Femur (tissue), 1 donor: ENCODE measurements at places on chromosomes 5 and 9.

DNA sequence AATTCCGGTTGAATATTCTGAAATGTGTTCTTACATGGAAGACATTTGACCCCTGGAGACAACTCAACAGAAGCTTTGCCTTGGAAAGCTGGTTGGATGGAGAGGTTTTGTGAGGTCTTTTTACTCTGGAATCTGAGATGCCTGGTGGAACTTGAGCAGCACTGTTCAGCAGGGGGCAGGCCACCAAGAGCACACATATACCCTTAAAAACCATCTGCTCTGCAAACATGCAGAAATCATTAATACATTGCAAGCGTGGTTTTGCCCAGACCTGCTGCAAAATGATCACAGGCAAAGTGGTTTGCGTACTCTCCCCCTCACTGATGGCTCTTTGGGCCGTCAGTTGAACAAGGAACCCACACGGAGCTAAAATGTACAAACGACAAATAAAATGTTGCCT lies 32.8 kb upstream of the DAP start:
- no peak for DNase-seq

- peak; percentile 70 for DNase-seq
Measured at GRCh38 chr5:34580983-34581382, 75.1 kb upstream of the RAI14 start.

DNA sequence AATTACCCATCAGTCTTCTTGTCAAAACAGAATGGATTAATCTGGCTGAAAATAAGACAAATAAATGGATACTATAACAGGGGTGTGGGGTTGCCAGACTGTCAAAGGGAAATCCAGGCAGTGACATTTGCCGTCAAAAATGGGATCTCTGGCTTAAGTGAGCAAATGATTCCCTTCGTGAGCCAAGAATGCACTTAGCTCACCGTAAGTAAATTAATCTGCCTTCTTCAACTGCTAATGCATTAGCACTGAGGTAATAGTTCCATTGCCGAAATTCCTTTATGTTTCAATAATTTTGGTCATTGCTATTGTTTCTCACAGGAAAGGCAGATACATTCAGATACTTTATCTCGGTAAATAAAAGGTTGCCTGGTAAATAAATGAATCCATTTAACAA lies 377.8 kb downstream of the KIAA0825 start:
- no peak for DNase-seq

DNA sequence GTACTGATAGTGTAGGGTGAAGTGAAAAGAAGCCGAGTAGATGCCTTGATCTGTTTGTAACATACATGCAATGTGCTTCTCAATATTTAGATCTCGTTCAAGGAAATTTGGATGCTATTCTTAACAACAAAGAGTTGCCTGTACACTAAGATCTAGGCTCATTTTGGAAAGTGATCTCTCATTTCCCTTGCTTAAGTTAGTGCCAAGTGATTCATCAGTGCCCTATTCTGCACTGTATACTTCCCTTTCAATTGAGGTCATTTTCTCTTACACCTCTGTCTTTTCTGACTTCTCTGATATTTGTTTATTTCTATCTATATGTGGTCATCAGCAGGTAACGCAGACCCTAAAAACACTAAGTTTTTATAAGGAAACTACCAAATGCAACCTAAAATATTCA lies 528.6 kb upstream of the PTPRD start:
- no peak for DNase-seq

GRCh38 chr5:90214991-90215390 lies 194.6 kb downstream of the CETN3 start:
- DNase-seq, result no peak

DNA sequence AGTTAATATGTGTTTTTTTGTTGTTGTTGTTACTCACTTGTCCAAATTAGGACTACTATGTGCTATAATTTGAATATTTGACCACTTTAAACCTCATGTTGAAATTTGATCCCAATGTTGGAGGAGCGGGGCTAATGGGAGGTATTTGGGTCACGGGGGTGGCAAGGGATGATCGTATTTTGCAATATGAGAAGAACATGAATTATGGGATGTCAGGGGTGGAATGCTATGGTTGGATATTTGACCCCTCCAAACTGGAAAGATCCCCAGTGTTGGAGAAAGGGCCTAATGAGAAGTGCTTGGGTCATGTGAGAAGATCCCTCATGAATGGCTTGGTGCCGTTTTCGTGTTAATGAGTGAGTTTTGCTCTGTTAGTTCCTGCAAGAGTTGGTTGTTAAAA lies 119.8 kb downstream of the NUDT12 start:
- DNase-seq, result no peak

DNA sequence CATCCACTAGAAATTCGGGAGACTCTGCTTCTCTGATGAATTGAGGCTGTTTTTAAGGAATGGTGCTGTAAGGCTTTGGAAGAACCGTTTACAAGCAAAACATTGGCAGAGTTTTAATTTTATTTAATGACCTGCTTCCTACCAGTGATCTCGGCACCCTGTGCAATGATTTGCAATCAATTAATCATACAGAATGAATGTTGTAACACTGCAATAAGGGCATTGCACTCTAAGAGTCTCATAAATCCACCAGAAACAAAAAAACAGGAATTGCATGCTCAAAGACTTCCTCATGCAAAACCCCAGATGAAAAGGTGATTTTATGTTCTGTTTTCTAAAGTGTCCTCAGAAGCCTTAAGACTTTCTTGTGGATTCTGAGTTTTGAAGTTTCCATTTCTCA lies 295.7 kb downstream of the ARHGEF28 start:
- no peak for DNase-seq

- peak; percentile 3 for DNase-seq
Measured at GRCh38 chr5:170636801-170637477, 133.1 kb downstream of the KCNIP1 start.

GRCh38 chr5:87526131-87526530 lies 113.4 kb upstream of the CCNH start:
- no peak for DNase-seq

GRCh38 chr9:75023846-75024245 lies 4.2 kb downstream of the CARNMT1 start:
- no peak for DNase-seq

- no peak for DNase-seq
Measured at GRCh38 chr9:115391168-115391825, 273.3 kb upstream of the TNC start.

DNA sequence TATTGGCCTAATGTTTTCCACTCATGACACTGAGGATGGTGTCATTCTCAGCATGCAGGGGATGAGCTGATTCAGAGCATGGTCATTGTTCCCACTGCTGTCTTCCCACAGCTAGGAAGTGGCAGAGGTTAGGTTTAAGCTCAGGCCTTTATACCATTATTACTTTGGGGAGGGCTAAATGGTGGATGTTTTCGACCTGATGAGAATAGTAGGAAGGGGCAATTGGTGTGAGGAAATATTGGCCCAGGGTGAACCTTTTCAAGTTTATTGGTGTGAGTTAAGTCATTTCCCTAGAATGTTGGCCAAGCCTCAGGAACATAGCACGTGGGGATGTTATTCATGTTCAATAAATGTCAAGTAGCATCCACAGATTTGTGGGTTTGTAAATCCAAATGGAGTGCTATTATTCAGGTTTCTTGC lies 59.6 kb downstream of the ARHGAP26 start:
- DNase-seq, result no peak
